ENCODE measurements at places on chromosomes 1 and 21.
A peak's percentile ranks its signal among the peaks of the same experiment; 100 is the strongest.

DNA sequence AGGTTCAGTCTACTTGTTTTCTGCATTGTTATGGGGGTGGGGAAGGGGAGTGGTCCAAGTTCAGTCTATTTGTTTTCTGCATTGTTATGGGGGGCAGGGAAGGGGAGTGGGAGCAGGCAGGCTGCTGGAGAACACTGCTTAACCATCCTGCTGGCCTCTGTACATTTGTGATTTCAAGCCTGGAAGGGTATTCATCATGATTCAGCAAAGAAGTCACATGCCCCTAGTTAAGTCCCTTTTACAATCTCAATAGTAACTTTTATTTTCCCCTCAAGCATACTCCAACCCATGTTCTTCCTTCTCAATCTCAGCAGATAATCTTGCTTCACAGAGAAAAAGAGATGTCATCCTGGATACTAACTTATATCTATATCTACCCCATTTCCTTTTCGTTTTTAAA, 7.9 kb downstream of the LYST start:
- DNase-seq, result no peak

GRCh38 chr1:228092342-228093049, 10.0 kb downstream of the ARF1 start:
- no peak for DNase-seq

DNA sequence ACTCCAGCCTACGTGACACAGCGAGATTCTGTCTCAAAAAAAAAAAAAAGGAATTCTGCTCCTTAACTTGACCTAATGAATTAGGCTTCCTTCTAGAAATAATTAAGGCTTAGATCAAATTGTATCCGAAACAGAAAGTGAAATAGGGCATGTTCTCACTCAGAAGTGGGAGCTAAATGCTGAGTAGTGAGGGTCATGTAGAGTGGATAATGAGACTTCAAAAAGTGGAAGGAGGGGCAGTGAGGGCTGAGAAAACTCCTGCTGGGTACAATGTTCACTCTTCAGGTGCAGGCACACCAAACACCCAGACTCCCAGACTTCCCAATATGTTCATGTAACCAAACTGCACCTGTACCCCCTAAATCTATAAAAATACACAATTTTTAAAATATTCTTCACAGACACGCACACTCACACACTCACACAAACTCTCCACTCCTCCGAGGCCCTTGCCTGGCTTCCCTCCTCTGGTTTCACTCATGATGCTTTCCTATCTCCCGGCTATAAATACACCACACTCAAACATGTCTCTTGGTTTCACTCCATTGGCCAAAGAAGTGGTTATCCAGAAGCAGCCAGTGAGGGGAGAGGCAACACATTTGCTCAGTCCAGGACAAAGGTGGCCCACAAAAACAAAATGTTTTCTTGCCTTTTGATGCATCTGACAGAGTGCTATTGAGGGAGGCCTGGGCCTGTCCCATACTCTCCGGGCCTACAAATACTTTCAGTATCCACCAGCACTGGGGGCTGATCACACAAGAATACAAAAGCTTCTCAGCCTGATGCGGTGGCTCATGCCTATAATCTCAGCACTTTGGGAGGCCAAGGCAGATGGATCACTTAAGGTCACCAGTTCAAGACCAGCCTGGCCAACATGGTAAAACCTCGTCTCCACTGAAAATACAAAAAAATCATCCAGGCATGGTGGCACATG, 249.2 kb downstream of the TOMM20 start:
- DNase-seq, result no peak

GRCh38 chr1:48127735-48128685, 94.5 kb upstream of the SLC5A9 start:
- DNase-seq, result no peak

- DNase-seq, result peak; percentile 29
These were observed 1.9 kb upstream of the SLFNL1 start for GRCh38 chr1:41023279-41023990.

- no peak for DNase-seq
These were observed 36.5 kb downstream of the ZMYM1 start for GRCh38 chr1:35115459-35116383.

DNA sequence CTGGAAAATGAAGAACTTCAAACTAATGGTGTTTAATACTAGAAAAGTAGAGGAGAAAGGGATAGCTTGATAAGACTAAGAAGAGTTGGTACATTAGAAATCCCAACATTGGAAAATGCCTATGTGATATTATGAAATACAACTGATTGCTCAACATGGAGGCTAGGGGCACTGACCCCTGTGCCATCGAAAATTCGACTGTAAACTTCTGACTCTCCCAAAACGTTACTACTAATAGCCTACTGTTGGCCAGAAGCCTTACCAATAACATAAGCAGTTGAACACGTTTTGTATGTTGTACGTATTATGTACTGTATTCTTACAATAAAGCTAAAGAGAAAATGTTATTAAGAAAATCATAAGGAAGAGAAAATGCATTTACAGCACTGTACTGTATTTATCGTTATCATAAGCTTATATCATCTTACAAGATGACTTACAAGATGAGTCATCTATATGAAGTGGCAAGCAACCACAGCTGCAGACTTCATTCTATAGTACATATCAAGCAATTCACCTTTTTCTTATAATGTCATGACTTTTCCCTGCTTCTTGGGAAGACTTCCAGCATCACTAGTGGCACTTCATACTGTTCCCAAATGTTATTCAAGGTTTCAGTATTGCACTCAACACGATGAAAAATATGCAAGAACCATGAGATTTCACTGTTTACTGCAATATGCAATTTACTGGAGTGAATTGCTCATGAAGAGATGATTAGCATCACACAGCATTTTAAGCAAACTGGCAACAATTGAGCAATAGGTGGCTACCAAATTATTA, 12.9 kb upstream of the CTSK start:
- no peak for DNase-seq

GRCh38 chr1:173020138-173020750, 30.5 kb downstream of the TNFSF18 start:
- DNase-seq, result no peak

DNA sequence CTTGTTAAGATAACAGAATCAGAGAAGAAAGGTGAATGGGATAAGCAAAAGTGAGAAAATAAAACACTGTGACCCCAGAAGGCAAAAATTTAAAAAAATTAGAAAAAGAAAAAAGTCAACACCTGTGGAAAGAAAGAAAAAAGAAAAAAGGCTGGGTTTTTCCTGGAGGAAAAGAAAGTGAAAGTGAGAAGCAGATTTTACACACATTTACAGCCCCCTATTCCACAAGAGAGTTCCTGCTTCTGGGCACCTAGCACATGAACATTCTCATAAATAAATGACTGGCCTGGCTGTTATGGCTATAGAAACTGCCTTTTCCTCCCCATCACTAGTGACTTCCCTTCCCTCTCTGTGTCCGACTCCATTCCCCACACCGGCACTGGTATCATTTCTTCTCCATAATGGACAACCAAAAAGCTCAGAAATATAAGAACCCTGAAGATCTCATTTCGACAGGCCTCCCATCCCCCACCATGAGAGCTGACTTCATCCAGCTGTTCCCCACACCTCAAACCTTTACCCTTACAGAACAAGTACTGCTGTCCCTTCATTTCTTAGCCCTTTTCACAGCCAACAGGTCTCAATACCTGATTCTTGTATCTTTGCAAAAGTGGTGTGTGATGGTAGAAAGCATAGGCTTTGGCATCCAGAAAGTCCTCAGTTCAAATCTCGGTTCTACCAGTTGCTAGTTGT, 12.6 kb downstream of the MTF1 start:
- DNase-seq, result no peak

DNA sequence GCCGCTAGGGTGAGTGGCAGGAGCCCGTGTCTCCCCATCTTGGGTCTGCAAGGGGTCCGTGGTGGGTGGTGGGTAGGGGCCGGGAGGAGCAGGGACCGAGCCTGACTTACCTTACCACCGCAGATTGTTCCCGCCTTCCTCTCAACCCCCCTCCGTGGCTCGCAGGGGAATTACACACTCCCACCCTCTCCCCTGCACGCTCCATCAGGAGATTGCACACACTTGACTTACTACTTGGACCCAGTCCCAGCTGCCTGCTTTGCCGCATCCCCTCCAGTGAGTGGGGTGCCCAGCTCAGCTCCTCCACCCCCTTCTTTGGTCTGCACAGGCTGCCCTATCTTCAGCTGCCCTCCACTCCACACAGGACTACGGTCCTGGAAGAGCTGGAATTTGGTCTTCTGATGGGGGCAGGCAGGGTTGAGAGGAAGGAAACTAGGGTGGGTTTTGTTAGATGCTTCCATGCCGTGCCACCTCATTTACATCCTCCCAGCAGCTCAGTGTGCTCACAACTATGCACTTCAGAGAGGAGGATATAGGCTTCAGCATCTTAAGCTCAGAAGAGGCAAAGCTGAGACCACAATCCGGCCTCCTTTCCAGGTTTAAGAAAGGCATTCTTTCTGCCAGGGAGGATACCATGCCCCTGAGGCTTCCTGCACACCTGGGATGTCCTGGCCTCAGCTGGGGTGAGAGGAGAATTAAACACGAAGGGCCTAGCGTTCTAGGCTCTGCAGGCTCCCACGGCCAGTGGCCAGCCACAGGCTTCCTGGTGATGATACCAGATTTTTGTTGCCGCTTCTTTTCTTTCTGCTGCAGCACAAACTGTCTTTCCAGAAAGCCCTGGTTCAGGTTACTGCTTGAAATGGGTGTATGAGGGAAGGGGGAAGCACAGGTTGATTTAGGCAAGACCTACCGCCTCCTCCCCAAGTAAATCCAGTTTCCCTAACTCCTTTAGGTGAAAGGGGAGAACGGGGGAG, 2.3 kb downstream of the KCNC4 start:
- DNase-seq, result no peak

DNA sequence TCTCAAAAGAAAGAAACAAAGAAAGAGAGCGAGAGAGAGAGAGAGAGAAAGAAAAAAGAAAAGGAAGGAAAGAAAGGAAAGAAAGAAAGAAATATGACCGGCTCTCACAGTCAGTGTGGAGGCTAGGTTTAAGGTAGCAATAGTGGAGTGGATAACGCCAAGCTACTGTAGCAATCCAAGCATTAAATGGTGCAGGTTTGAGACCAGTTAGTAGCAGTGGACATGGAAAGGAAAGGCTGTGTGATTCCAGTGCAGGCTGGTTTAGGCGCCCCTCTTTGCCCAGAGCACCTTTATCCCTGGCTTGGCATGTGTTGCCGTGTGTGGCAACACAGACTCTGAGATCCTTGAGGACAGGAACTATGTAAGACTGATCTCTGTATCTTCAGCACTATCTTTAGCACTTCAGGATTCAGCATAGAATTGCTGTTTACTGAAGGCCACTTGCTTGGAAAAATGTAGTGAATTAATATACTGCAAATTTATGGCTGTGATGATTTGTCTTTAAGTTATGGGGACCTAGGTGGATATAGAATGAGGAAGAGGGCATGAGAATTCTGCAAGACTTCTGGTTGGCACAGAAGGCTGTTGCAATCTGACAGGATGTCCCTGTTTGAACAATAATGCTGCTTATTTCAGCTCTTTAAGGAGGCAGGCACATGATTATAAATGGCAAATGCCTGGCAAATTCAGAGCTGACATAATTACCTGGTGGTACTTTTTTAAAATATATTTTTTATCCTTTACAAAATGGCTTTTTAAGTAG, 10.8 kb upstream of the OSBPL9 start:
- no peak for DNase-seq

DNA sequence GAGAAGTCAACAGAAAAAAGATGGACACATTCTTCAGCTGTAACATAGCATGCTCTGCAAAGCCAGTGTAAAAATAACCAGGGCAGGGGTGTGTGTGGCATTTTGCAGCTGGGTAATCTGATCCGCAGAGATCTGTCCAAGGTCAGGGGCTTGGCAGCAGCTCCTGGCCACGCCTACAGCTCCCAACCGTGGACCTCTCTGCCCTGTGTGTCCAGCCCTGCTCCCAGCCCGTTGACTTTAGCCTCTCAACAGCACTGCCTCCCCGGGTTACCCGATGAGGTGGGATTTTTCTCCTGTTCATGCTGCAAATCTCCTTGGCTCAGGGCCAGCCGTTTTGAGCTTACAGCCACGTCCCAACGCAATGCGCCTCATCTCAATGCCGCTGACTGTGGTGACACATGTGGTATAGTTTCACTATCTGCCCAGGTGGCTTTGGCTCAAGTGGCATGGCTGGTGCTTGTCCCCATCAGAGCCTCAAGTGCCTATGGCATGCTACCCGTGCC, 68.1 kb downstream of the VWA5B1 start:
- peak; percentile 41 for DNase-seq

- DNase-seq, result no peak
These were observed 6.3 kb downstream of the ZBTB8B start for GRCh38 chr1:32470991-32471694.

DNA sequence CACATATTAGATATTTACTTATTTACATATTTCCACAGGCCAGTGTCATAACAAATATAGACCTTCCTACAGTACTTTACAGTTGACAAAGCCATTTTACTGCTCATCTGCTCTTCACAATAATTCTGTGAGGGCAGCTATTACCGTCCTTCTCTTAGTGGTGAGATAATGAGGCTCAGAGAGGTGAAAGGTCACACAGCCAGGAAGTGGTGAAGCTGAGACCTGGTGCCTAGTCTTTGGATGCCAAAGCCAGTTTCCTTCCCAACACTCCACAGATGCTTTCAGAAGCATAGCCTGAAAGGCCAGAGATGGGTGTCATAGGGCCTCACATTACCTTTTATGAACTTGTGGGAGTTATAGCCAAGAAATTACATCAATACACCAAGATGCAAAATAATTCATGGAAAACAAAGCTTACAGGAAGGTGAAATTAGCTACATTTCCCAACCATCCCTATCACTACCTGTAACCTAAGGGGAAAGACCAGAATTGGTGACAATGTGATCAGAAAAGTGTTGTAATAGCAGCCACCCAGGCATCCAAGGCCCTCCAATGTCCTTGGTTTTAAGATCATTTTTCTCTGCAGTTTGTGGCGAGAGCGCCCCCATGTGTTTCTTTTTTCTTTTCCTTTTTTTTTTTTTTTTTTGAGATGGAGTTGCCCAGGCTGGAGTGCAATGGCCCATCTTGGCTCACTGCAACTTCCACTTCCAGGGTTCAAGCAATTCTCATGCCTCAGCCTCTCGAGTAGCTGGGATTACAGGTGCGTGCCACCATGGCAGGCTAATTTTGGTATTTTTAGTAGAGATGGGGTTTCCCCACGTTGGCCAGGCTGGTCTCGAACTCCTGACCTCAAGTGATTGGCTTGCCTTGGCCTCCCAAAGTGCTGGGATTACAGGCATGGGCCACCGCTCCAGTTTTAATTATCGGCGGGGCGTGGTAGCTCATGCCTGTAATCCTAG, 26.5 kb upstream of the RPL11 start:
- peak; percentile 36 for DNase-seq

DNA sequence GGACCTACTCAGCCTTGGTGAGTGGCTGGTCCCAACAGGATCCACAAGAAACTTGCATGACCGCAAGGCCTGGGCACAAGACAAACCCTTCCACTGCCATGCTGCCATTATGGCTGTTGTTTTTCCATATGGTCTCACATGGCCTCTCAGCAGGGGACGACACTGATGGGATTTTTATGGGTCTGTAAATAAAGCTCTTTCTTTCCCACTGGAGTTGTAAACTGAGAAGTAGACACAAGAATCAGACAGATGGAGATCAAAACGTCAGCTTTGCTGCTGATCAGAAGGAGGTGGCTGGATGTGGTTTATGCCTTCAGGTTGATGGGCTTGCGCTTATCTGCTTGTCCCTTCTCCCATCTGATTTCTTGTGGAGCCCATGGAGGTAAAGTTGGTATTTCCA, 138.1 kb upstream of the KCNJ6 start:
- no peak for DNase-seq

GRCh38 chr1:15343729-15344128, 66.0 kb upstream of the EFHD2 start:
- DNase-seq, result no peak

All from HTR-8/SVneo (cell line).